ENCODE measurements at places on chromosomes 13 and 19.
A peak's percentile ranks its signal among the peaks of the same experiment; 100 is the strongest.

- no peak for DNase-seq
Observed at GRCh38 chr19:42657556-42657955, 62.8 kb upstream of the CEACAM8 start.

GRCh38 chr19:43416951-43417623 lies 2.4 kb downstream of the TEX101 start:
- no peak for DNase-seq

- DNase-seq: no peak
Observed at GRCh38 chr19:46124638-46125115, at the start of gene IGFL3. TSS of gene IGFL3 (minus strand) at chr19:46124688. CDS start at chr19:46124649, 39 bp downstream.

- no peak for DNase-seq
Observed at GRCh38 chr13:47148543-47148942, 251.7 kb upstream of the HTR2A start.

GRCh38 chr13:46124967-46125933 lies 20.4 kb upstream of the CPB2 start:
- no peak for DNase-seq

DNA sequence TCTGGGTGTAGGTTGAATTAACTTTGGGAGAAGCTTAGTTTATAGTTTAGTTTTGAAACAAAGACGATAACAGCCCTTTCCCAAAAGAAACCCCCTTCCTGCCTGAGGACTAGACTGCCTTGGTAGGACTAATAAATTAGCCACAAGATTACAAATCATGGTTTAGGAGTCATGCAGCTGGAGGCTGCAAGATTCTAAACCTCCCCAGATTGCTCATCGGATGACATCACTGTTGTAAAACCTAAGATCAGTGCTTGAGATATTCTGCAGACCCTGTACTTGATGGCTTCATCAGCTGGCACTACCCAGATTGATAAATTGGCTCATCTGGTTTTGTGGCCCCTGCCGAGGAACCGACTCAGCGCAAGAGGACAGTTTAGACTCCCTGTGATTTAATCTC lies 35.9 kb upstream of the MPHOSPH8 start:
- DNase-seq: no peak

- peak; percentile 22 for DNase-seq
Observed at GRCh38 chr19:4524808-4525562, 6.7 kb upstream of the PLIN4 start.

DNA sequence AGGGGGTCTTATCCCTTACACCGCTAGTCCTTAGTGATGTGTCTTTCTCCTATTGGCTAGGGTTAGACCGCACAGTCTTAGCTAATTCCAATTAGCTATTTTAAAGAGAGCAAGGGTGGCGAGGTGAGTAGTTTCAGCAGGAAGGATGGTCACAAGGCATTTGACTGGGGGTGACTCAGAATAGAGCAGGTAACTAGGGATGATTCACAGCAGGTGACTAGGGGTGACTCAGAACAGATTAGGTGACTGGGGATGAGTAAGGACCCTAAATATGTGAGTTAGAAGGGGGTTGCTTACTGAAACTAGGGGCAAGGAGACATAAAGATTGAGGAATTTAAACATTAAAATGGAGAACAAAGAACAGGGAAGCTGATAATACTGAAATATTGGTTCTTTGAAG lies 64.3 kb downstream of the ZNF66 start:
- DNase-seq: no peak

DNA sequence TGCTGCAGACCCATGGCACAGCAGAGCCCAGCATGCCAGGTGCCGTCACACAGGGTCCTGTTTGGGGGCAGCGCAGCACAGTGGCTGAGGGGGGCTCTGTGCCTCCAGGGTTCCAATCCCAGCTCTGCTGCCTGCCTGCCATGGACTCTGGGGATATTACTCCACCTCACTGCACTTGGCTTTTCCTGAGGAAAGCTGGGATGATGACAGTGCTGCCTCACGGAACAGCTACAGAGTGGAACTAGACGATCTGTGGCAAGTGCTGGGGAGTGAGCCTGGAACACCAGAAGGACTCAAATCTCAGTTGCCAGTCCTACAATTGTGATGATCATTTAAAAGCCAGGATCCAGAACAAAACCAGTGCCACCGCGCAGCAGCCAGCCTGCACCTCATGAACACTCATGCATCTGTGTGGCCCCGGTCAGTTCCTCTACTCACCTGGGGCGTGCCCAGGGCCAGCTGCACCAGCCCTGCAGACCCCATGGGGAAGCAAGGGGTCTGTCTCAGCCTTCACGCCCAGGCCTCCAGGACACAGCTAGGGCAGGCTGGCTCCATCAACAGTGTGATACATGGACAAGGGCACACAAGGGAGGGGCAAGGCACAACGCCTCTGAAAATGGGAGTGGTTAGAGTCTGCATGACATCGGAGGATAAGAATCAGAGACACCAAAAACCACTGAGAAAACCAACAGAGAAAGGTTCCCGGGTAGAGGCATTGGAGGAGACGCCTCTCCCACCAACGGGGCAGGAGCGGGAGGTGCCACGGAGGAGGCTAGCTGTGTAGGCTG lies 55.2 kb downstream of the ATP7B start:
- DNase-seq: no peak

Measured in stimulated activated CD8-positive, alpha-beta memory T cell treated with anti-CD3 and anti-CD28 coated beads, Interleukin-2, amount 100 ng/mL, for 1 hour (primary cell).